Stimulated activated CD8-positive, alpha-beta memory T cell treated with anti-CD3 and anti-CD28 coated beads, Interleukin-15, amount 100 ng/mL, for 1 hour (primary cell): ENCODE measurements at places on chromosomes 13 and 19.

- no peak for DNase-seq
Observed at GRCh38 chr19:45814851-45815480, at the start of gene RSPH6A. RSPH6A (minus strand) TSS chr19:45815308; CDS start chr19:45815176, 132 bp downstream.

DNA sequence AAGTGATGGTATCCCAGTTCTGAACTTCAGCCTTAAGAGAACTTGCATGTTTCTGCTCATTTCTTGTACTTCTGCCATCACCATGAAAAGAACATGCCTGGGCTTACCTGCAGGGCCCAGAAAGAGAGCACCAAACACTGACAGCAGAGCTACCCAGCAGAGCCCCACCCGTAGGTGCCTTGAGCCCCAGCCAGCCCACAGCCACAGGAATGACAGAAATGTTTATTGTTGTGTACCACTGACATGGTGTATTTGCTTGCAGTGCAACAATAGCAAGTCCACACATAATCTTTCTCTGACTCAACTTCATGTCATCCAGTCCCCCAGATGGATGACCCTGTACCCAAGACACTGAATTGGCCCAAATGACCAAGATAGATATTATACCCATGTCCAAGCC, 195.2 kb downstream of the TSHZ3 start:
- DNase-seq, result no peak

GRCh38 chr19:3968556-3969434, 2.1 kb downstream of the DAPK3 start:
- DNase-seq, result no peak

DNA sequence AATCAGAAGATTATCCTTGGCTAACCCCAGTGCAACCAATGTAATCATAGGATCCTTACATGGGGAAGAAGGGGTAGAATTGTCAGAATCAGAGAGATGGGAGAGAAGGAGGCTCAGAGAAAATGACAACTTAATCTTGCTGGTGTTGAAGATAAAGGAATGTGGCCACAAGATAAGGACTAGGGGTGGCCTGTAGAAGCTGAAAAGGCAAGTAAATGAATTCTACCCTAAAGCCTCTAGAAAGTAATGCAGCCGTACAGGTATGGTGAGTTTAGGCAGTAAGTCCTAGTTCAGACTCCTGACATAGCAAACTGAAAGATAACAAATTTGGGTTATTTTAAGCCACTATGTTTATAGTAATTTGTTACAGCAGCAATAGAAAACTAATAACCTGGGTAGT, 718.5 kb downstream of the SLITRK6 start:
- DNase-seq, result no peak

GRCh38 chr19:48961673-48962028, 3.5 kb upstream of the FTL start:
- DNase-seq, result no peak

- no peak for DNase-seq
Observed at GRCh38 chr13:24610956-24611355, 69.3 kb upstream of the ATP12A start.

DNA sequence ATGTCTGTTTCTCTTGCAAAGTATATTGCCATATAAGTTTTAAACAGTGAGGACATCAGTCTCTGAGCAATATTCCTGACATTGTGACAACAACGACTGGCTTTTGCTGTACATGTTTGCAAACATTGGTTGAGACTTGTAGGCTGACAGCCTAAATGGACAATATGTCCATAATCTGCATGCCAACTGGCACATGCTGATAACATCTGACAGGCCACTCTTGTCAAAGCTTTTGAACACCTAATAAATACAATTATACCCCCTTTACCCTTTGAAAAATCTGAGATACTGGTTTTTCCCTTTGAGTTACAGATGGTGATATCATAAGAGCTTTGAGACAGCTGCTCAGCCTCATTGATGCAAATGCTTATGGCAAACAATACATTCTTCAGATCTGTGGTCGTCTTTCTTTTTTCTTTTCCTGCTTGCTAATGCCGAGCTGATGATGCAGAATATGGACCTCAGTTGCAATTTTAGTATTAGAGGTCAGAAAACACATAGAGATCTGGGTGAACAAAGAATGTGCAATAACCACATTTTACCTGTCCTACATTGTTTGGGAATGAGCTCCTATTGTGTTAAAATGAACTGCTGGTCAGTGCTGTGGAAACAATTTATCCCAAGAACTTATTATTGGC, 114.9 kb downstream of the RFC3 start:
- DNase-seq, result no peak

DNA sequence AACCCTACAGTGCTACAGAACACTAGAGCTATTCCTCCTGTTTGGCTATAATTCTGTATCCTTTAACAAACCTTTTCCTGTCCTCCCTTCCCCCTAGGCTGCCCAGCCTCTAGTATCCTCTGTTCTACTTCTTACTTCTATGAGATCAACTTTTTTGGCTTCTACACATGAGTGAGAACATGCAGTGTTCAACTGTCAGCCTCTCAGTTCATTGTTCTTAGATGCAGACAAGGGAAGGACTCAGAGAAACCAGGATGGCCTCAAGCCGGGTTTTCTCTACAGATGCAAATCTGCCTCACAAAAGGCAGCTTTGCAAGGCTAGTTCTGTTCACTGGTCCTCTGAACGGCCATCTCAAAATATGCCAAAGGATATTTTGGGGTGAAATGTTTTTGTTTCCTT, 18.4 kb downstream of the AMER2 start:
- no peak for DNase-seq

DNA sequence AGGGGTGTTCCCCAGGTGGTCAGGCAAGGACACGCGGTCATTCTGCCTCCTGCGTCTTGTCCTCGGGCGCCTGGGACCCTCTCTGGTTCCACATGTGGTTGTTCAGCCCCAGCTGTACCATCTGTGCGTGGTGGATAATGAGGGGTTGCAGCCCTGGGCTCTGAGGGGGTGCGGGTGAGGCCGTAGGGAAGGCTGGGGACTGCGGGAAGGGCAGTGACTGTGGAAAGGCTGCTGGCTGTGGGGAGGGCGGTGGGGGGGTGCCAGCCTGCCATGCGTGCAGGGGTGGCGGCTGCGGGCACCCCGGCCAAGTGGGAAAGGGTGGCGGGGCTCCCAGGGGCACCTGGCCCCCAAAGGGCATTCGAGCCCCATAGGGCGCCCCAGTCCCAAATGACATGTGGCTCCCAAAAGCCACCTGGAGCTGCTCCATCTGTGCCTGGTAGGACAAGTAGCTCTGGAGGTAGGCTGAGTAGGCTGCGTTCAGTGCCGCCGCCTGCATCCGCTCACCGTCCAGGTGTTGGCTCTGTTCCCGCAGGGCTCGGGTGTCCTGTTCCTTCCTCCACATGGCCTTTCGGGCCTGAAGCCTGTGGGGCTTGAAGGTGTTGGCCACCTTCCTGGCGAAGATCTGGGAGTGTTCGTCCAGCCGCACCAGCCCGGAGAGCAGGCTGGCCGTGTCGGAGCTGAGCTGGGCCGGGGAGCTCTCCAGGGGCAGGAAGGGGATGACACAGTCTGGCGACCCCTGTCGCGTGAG, 15.1 kb downstream of the TICAM1 start:
- no peak for DNase-seq

DNA sequence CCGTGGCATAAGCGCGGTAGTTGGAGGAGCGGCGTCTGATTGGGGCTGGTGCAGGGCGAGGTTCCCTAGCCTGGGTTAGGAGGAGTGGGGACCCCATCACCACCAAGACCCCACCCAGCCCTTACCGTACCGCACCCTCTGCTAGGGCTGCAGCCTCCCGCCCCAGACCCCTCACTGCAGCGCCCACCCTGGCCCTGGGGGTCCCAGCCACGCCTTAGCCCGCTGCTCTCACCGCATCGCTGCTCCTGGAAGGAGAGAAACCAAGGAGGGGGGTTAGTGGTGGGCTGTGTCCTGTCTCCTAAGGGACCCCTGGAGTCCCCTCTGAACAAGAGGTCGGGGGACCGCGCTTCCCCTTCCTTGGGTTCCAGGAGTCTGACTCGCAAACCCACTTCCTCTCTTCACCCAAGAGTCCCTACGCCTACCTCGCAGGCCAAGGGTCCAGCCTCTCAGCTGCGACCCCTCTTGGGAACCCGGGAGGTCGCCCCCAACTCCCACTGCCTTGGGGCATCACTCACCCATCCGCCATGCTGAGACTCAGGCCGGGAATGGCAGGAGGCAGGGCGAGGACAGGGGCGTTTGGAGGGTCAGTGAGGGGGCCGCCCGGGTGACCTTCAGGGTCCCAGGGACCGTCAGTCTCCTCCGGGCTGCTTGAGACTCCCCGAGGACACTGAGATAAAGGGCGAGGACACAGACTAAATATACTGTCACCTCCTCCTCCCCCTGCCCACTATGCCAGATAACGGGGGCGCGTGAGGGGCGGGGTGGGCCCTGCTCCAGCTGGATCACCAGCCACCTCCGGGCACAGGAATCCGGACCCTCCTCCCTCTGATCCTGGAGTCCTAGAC, at the start of gene TNNI3:
Gene TNNI3, minus strand, starts transcription at position 669 of the 845 bp plus-strand sequence. Its CDS starts 143 bp downstream, at position 526.
- no peak for DNase-seq

GRCh38 chr19:48879025-48879637, 6.9 kb downstream of the PPP1R15A start:
- no peak for DNase-seq

- no peak for DNase-seq
Observed at GRCh38 chr19:5624018-5624663, 1.3 kb downstream of the SAFB start.

- no peak for DNase-seq
Observed at GRCh38 chr19:43439709-43440063, 25.0 kb downstream of the TEX101 start.

- no peak for DNase-seq
Observed at GRCh38 chr19:56310462-56310861, 4.2 kb downstream of the ZSCAN5A start.

DNA sequence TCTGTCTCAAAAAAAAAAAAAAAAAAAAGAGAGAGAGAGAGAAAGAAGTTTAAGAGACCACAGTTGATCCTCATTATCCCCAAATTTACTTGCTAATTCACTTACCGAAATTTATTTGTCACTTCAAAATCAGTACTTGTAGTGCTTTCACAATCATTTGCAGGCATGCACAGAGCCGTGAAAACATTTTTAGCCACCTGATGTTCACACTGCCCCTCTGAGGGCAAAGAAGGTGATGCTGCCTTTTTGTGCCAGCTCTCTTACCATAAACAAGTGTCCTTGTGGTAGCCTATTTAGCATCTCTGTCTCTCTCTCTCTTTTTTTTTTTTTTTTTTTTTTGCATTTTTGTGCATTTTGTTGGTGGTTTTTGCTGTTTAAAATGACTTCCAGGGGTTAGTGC, 24.1 kb upstream of the CASP14 start:
- DNase-seq, result no peak

DNA sequence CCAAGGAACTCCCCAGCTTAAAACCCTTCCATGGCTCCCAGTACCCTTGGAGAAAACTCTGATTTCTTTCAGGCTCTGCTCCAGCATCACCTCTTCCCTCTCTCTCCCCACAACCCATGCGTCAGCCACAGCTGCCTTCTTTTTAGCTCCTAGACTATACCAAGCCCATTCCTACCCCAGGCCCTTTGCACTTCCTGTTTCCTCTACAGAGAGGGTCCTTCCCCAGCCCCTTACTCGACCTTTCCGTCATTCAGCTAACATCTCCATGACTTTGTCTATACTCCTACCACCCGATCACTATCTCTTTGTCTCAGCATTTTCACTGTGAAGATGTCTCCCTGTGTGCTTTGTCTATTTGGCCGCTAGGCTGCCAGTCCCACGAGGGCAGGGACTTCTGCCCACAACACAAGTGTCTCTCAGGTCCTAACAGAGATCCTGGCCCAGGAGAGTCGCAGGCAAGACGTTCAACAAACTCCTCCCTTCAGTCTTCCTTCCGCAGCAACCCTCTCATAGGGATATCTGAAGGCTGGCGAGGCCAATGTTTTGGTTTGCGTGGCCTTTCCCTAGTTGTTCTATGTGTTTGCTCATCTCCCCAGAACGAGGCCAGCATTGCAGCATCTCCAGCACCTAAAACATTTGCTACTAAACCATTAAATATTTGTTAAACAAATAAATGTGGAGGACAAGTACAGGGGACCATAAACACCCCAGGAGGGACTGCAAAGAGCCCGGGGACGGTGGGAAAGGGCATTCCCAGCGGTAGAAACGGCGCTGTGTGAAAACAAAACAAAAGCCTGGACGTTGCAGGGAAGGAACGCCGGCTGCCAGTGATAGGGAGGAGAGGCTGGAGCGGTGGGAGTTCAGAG, 816 bp downstream of the CCNP start:
- DNase-seq, result no peak

- no peak for DNase-seq
Observed at GRCh38 chr13:51328488-51328887, 11.0 kb upstream of the SERPINE3 start.

- DNase-seq, result no peak
Observed at GRCh38 chr19:2556221-2557092, 80.5 kb downstream of the GADD45B start.

DNA sequence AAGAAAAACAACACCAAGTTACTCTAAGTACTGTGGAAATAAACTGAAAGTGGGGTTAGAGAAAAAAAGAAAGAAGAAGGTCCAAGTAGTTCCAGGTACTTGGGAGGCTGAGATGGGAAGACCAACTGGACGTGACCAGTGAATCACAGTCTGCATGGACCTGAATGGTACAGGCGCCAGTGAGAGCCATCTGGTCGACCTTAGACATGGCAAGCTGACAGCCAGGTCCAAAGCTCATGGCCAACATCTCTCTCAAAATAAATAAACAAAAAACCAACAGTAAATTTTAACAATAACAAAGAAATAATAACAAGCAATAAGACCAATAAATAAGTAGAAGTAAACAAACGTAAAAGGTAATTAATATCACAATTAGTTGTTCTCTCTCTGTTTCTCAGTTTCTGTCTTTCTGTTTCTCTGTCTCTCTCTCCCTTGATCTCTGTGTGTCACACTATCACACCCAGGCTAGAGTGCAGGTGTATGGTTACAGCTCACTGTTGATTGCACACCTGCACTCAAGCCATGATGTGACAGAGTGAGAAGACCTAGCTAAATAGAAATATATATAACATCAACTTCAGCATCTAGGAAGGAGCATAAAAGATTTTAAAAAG, 31.6 kb upstream of the ZNF724 start:
- DNase-seq, result no peak

- no peak for DNase-seq
Observed at GRCh38 chr13:113804017-113804702, 45.1 kb downstream of the TMEM255B start.

- DNase-seq, result no peak
Observed at GRCh38 chr13:22487932-22488331, 692.8 kb upstream of the SGCG start.

- no peak for DNase-seq
Observed at GRCh38 chr19:49374665-49375434, 11.2 kb downstream of the DKKL1 start.

- DNase-seq, result no peak
Observed at GRCh38 chr13:114131583-114132418, 622 bp downstream of the RASA3 start.

GRCh38 chr19:49150106-49150943, 4.9 kb downstream of the HRC start:
- DNase-seq, result no peak

GRCh38 chr13:49533591-49534269, 38.0 kb downstream of the PHF11 start:
- no peak for DNase-seq

- no peak for DNase-seq
Observed at GRCh38 chr13:79779761-79780160, 298.8 kb downstream of the NDFIP2 start.

GRCh38 chr13:41639237-41639904, 182.0 kb downstream of the RGCC start:
- no peak for DNase-seq
